Left forelimb (tissue), 1 donor: ENCODE measurements at places on chromosomes 6 and 20.

DNA sequence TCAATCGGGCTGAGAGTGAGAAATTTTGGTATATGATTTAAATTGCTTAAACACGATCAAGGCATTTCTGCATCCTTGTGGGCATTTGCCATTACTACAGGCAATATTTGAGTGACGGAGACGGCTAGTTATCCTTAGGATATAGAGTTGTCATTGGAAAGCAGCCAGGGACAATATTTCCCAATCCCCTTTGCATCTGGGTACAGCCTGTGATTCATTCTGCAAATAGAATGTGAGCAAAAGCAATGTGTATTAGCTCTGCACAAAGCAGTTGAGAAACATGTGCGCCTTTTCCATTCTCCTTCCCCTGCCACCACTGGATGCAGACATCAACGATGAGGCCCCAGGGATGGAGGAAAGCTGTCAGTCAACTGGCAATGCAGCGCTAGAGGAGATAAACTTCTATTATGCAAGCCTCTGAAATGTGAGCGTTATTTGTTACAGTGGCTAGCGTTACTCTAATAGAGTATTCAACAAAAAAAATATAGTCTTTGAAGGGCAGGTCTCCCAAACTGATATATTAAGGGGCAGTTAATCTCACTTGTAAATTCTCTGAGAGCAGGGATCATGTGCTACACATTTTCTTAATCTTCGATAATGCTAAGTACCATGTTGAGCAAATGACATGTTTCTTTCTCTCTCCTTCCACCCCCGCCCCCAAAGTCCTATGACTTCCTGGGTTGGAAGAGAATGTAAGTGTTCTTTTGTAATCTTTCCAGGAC lies 37.1 kb upstream of the NCOA3 start:
- no peak for DNase-seq

GRCh38 chr20:31740208-31740607 lies 1.1 kb downstream of the TPX2 start:
- DNase-seq, result no peak

- DNase-seq, result no peak
These were observed 242.1 kb downstream of the HACE1 start for GRCh38 chr6:104617591-104617990.

- no peak for DNase-seq
These were observed 12.2 kb downstream of the BACH2 start for GRCh38 chr6:90284236-90285041.

DNA sequence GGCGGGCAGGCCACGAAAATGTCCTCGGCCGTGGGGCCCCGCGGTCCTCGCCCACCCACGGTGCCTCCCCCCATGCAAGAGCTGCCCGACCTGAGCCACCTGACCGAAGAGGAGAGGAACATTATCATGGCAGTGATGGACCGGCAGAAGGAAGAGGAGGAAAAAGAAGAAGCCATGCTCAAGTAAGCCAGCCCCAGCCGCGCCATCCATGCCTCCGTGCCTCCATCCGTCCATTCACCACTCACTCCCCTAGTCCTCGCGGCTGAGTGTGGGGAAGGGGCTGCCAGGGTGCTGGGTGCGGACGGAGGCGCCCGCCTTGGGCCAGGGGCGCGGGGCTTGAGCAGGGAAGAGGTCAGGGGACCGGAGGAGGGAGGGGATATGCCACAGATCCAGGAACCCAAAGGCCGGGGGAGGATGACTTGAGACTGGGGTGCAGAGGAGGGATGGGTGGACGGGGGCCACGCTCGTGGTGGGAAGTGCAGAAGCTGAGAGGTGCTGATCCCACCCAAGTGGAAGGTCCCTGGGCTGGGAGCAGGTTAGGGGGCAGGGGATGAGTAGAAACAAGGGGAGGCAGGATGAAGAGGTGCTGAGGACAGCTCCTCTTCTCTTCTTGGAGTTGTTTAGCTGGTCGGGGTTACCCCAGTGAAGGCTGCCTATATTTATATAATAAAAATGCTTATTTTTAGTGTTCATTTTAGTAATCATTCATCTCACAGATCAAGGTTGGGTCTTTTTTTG lies 825 bp downstream of the RIMS1 start:
- DNase-seq, result no peak
